ENCODE measurements at places on chromosomes 1 and 21.

GRCh38 chr1:83531521-83532309 is 467.2 kb downstream of the TTLL7 start:
- DNase-seq, result no peak

DNA sequence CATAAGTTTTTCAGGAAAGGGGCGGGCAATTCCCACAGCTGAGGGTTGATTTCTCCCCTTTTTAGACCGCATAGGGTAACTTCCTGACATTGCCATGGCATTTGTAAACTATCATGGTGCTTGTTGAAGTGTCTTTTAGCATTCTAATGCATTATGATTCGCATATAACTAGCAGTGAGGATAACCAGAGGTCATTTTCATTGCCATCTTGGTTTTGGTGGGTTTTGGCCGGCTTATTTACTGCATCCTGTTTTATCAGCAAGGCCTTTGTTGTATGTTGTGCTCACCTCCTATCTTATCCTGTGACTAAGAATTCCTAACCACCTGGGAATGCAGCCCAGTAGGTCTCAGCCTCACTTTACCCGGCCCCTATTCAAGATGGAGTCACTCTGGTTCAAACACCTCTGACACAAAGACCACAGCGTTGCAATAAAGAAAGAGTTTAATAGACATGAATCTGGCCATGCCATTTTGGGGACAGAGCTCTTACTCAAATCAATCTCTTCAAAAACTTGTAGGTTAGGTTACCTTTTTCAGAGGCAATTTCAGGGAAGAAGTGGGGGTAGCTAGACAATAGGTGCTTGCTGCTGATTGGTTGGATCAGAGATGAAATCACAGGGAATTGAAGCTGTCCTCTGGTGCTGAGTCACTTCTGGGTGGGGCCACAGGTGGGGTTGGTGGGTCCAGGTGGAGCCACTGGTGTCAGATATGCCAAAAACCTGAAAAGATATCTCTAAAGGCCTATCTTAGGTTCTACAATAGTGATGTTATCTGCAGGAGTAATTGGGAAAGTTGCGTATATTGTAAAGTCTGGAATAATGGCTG is 23.3 kb downstream of the TBX19 start:
- no peak for DNase-seq

DNA sequence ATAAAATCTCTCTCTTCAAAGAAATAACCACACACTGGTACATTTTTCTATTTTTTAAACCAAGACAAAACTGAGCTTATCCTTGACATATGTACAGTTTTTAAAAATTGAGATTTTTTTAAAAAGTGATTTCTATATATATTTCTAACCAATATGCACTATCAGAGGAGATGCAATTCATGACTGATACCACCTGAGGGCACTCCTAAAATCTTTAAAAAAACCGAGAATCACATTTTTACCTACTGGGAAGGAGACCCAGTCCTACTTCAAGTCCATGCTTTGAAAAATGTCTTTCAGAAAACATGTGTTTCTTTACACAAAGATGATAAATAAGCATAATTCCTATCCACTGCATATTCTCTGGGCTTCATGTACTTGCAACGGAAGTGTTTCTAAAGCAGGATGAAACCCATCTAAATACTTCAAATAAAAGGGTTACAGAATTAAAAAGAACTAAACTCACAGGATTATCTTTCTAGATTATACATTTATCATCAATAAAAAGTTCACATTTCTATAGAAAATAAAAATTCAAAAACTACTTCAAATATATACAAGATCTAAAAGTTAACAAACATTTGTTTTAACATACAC is 98.6 kb downstream of the ENAH start:
- peak; percentile 32 for DNase-seq

DNA sequence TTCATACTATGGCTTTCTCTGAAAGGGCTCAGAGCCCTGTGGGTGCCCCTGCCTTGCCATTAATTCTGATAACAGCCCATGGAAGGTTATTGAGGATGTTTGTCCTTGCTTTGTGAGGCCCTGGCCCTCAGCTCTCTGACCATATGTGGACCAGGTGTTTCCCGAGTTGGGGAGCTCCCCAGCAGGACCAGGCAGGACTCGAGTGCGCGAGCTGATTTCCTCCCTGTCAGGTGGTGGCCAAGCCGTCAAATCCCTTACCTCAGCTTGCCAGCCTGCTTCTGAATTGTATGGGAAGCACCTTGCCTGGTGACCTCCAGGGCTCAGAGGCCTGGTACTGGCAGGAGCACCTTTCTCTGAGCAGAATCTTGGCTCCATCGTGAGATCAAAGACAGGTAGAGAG is 17.9 kb upstream of the SDE2 start:
- DNase-seq, result no peak

- DNase-seq, result no peak
These were observed 321.3 kb downstream of the KIF26B start for GRCh38 chr1:245475961-245476516.

DNA sequence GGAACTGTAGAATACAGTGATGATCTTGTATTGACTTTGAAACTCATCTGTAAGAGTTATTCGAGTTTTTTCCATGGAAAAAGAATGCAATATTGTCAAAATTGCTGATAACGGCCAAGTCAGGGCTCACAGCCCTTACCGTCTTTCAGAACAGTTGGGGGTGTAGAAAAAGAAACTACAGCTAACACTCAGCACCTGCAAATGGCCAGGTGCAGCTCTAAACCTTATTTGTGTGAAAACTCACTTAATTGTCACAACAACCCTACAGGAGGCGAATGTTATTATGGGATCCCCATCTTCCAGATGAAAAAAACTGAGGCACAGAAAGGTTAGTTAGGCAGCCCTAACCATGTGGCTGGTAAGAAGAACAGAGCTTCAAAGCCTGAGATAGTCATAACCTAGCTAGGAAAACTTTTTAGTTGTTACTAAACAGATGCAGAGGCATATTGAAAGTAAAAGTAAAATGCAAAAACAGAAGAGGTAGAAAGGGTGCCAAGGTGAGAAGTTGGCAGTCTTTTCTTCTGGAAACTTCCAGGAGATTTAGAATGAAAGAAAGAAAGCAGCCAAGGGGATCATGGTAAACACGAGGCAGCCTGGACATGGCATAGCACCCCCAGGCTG is 76.4 kb downstream of the DSCAM start:
- DNase-seq, result no peak

DNA sequence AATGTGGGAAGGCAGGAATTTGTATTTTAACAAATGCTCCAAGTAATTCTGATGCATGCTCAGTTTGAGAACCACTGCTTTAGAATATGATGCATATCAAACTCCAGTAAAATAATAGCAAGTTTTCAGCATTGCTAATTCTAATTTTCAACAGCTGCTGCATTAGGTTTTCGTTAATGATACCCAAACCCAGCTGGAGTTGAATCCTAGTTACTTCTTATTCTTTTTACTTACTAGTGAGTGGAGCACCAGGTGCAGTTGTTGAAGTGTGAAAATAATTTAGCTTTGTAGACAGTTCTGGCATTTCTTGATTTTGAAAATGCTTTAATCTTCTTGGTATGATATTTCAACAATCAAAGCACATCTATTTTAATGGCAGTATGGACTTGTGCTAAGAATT is 138.5 kb downstream of the HS2ST1 start:
- no peak for DNase-seq

- DNase-seq, result no peak
These were observed 53.6 kb upstream of the SPOCD1 start for GRCh38 chr1:31869449-31869848.

GRCh38 chr1:241532864-241533263 is 686 bp downstream of the KMO start:
- DNase-seq, result no peak

- no peak for DNase-seq
These were observed 5.2 kb upstream of the LRRC53 start for GRCh38 chr1:74517599-74518051.

DNA sequence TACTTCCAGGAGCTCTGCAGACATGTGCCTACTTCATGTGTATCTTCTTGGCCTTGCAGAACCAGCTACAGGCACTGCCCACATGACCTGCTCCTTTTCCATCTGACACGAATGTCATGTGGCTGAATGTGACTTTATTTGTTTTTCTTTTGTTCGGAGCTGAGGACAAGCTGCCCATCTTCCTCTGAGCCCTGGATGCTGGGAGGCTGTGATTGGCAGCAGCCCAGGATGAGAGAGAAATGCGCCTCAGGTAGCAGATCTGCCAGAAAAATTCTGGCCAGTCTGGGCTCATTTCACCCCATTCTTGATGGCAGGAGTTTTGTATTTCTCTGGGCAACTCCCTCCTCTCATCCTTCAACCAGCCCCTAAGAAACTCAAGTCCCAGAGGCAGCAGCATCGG is 372.0 kb downstream of the RPS6KC1 start:
- DNase-seq, result no peak

GRCh38 chr1:228465141-228465540 is 22.0 kb upstream of the RNF187 start:
- no peak for DNase-seq

- no peak for DNase-seq
These were observed 85.5 kb upstream of the PALMD start for GRCh38 chr1:99560207-99561040.

GRCh38 chr1:206469933-206470691 is at the start of gene IKBKE:
Gene IKBKE (plus strand): TSS chr1:206470476. CDS start chr1:206473228, 2,752 bp downstream.
- DNase-seq, result no peak

- DNase-seq, result no peak
These were observed 6.3 kb downstream of the HAPLN2 start for GRCh38 chr1:156625436-156626078.

DNA sequence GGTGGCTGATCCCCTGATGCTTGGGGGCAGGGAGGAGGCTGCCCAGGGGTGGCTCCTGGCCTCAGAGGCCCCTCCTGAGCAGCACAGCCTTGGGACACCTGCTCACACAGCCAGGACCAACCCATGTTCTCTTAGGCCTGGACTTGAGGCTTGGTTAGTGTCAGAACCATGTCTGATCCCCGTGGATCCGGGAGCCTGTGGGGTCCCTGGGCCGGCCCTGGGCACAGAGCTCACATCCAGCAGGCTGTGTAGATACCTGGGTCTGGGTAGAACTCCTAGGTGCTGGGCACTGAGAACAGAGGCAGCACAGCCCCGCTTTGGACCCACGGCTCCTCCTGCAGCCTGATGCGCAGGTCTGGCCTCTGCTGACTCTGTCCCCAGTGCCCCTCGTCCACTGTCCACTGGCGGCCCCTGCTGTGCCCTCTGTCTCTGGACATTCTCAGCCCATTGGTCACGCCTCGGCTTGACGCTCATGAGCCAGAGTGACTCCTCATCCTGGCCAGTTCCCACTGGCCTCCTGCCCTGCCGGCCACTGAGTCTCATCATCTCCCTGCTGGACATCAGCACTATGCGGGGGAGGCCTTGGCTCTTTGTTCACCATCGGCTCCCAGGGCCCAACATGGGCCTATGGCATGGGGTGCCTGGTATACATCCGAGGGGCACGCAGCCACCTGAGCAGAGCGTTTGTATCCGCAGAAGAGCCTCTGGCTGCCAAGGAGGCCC is 70.2 kb downstream of the TRIM11 start:
- DNase-seq, result no peak

- DNase-seq, result no peak
These were observed 272.1 kb upstream of the C1orf87 start for GRCh38 chr1:60345621-60346020.

DNA sequence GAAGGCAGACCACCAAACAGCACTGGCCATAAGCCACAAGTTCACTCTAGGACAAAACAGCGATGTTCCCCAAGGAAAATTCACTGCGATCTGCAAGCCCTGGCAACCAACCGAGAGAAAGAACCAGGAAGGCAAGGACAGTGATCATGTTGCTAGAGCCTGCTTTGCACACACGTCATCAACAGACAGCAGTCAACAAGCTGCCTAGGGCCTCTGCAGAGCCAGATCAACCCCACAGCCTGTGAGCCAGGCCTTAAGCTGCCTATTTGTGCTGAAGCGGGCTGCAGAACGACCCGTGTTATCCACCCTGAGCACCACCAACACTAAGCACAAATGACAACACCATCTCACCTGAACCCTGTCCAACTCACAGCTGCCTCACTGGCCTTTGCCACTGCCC is 6.2 kb upstream of the YRDC start:
- DNase-seq, result no peak

DNA sequence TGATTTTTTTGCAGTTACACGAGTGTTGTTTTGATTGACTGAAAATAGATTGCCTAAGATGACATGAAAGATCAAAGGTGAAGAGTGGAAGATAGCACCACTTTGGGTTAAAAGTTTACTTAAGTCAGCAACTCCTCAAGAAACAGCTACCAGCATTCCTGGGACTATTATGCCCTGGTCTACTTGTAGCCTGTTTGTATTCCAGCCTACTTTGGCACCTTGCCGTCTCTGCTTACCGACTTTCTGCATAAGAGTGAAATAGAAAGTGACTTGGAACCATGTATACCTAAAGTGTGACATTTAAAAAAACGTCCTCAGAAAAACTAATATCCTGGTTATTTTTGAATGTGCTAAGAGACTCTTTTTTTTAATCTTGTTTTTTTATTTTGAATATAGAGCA is 631.5 kb upstream of the PTBP2 start:
- no peak for DNase-seq

DNA sequence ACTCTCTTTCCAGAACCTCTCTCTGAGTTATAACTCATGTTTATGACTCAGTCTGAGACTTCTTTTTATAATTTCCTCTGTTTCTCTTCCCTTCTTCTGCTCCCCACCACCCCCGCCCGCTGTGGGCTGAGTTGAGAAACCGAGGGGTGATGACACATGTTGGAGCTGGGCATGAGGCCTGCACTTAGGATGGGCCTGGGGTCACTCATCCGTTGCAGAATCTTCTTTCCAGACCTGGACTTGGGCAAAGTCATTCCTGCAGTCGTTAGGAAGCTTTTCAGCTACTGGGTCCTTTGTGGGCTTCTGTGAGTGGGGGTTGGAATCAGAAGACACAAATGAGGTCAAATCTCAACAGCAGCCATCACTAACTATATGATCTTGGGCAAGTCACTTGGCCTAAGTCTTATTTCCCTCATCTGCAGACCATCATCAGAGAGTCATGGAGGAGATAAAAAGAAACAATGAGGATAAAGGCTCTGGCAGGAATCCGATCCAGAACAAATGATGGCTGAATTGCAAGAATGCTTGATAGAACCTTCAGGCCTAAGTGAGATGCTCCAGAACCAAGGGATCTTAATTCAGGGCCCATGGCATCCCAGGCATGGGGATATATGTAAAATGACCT is 53.4 kb downstream of the RPS6KA1 start:
- no peak for DNase-seq

DNA sequence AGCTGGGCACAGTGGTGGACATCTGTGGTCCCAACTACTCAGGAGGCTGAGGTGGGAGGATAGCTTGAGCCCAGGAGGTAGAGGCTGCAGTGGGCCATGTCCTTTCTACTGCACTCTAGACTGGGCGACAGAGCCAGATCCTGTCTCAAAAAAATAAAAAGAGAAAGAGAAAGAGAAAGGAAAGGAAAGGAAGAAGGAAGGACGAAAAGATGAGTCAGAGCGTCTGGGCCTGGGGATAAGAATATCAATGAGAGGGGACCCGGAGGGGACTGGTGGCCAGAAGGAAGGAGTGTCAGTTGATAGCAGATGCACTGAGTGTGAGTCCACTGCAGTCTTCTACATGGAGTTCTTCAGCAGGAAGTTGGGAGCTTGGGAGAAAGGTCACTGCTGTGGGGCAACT is 75.6 kb downstream of the SYT6 start:
- no peak for DNase-seq
